ENCODE measurements at places on chromosomes 1 and 21.

DNA sequence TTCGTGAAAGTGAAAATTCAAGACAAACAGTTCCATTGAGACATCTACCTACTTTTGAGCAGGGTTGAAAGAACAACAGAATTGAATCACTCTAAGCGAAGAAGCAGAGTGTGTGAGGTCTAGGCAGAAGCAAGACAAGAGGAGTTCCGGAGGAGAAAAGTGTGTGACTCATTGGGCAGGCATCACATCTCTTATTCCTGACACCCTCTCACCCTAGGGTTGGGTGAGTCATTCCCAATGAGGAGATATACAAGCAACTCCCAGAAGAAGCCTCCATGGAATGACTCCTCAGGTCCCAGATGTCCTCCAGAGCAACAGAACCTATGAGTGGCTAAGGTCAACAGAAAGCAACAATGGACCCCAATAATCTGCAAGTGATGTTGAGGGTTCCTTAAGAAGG lies 138.1 kb downstream of the TPR start:
- no peak for DNase-seq

DNA sequence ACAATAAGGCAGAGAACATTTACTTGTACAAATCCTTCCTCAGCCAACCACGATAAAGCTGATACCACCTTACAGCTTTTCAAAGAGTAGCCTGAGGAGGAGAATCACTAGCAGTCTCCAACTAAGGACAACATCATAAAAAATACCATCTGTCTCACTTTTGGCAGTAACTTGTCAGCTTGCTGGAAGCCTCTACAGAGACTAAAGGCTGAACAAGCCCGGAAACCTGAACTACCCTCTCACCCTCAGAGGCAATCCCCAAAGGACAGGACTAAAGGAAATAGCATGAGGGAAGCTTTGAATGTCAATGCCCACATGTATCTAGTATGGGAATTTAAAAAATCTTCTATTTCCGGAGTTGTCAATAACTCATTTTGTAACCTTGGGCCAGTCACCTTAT lies 10.6 kb downstream of the SRSF4 start:
- no peak for DNase-seq

DNA sequence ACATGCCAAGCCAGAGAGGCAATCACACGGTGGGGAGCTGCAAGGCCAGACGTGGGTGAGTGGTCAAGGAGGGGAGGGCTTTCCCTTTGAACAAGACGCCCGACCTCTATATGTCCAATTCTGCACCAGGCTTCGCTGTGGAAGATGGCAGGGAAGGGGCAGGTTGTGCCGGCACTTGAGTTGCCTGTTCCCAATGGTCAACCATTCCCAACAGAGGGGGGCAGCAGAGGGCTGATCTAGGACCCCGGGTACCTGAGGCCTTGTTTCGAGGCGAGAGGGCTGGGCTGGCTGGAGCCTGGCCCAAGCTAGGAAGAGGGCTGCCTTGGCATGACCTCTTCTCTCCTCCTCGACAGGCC lies 64.9 kb downstream of the TMEM53 start:
- peak; percentile 68 for DNase-seq

- no peak for DNase-seq
These were observed 93.4 kb downstream of the ST3GAL3 start for GRCh38 chr1:43800771-43801170.

GRCh38 chr1:29974316-29974724 lies 738.0 kb downstream of the PTPRU start:
- DNase-seq = no peak

DNA sequence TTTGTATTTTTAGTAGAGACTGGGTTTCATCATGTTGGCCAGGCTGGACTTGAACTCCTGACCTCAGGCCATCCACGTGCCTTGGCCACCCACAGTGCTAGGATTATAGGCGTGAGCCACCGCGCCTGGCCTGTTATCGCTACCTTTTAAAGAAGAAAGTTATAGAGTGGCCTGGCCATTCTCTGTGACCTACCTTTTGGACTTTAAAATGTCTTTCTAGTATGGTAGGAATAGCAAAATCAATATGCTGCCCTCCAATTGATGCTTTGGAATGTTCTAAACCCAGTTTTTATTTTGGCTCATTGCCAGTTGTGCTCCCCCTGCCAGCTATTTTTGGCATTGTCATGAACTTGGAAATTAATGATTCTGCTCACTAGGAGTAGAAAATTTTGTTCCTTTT lies 19.9 kb downstream of the HIPK1 start:
- DNase-seq = no peak

DNA sequence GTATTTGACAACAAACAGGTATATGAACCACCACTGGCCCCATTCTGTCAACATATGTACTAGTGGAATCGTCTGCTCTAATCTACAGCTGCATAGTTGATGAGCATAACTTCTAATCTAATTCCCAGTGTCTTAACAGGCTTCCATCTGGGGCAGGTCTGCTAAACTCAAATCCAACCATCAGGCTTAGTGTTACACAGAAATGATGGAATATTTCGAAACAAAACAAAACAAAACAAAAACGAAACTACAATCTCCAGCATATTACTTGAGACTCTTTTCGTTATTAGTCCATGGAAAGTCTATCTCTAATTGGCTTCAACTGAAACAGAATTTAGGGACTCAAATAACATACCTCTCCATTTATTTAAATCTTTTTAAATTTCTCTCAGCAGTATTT lies 37.6 kb downstream of the DIPK1A start:
- DNase-seq = no peak

GRCh38 chr1:246705368-246705767 lies 18.8 kb upstream of the SCCPDH start:
- no peak for DNase-seq

DNA sequence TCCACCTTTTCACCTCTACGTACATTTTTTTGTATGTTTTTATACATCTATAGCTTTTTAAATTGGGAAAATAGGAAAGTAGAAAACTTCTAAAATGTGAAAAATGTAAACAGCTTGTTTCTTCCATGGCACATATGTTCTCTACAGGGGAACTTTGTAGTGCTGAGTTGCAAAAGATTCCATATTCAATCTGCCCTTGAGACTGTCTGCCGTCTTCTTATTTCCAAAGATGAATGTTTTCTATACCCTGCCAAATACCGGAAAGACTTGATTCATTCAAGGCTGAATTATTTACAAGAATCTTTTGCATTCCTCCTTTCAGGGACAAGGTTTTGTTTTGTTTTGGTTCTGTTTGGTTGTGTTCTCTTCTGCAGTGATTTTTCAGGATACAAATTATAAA lies 1334.5 kb upstream of the ADGRL4 start:
- no peak for DNase-seq

DNA sequence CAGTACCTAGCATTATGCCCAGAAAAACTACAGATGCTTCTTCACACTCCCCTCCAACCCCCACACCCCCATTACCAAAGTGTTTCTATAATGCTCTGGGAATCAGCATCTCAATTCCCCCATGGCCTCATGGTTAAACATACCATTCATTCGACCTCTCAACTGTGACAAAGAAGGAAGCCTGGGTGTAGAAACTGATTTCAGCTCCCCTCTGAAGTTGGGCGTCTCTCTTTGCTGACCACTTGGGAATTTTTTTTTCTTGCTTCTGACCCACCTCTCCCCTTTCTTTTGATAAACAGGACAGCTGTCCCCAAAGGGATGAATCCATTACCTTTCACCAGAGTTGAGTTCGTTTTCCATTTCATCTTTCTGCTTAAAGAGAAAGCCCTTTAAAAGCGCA lies 116.4 kb upstream of the HOOK1 start:
- no peak for DNase-seq

- DNase-seq = no peak
These were observed 15.1 kb downstream of the NFYC start for GRCh38 chr1:40706626-40707025.

GRCh38 chr1:39328095-39328494 lies 123.6 kb downstream of the MACF1 start:
- no peak for DNase-seq

DNA sequence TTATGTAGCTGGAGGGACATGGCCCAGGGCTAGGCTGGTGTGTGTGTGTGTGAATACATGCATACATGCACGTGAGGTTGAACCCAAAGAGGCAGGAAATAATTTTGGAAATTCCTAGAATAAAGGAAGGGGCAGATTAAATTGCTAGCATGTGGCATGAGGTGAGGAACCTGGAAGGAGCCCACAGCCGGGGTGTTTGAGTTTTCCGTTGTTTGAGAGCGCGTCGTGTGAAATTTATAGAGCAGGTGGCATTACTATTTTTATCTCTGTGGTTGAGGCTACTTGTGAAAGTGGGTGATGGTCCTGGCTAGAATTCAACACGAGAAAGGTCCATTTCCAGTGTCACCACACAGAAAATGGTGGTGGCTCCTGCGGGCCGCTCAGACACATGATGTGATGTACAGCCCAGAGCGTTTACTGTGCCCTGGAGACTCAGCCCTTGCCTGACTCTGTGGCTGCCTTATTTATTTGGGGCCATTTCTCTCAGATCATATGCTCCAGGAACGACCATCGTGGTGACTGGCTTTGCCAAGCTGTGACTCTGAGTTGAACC lies 48.0 kb downstream of the BACE2 start:
- no peak for DNase-seq

DNA sequence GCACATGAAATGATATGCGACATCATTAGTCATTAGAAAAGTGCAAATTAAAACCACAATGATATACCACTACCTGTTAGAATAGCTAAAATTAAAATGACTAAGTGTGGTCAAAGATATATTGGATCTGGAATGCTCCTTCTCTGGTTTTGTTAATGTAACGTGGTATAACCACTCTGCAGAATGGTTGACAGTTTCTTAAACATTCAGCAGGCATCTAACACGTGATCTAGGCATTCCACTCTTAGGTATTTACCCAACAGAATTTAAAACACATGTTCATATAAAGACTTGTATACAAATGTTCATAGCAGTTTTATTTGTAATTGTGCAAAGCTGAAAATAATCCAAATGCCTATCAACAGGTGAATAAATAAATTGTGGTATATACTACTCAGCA lies 165.0 kb upstream of the PLXNA2 start:
- no peak for DNase-seq

GRCh38 chr1:240501115-240501514 lies 110.8 kb downstream of the GREM2 start:
- no peak for DNase-seq

DNA sequence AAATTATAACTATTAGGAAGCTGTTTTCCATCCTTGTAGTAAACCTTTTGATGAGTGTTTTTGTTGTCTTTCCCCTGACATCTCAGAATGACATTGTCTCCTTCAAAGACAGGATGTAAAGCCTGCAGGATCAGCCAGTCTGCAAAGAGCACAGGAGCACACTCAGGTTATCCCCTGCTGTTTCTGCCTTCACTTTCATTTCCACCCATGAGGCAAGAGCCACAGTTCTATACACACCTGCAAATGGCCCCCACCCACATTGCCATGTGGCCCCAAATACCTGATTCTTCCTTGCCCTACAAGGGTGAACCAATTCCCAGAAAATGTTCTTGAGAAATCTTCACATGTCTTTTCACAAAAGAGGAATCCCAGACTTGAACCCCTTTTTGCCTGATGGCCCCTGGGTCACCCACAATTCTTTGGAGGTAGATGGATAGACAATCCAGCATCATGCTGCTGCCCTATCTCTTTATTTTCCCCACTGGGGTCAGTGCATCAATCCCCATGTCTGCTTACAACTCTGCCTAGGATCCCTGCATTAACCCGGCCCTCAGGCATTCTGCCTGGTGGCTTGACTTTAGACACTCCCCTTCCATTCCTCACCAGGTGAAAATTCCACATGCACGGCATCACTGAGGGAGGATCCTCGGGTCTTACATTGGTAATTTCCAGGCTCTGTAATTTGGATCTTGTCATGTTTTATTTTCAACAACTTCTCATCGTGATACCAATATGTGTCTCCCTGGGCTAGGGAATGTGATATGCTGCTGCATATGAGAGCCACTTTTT lies 2.6 kb downstream of the FCRL3 start:
- DNase-seq = no peak

GRCh38 chr1:223345720-223346119 lies 18.3 kb downstream of the SUSD4 start:
- DNase-seq = no peak

- no peak for DNase-seq
These were observed 3.0 kb downstream of the TTC24 start for GRCh38 chr1:156582388-156583017.

- no peak for DNase-seq
These were observed 1021.5 kb upstream of the ADGRL2 start for GRCh38 chr1:80779275-80779674.

GRCh38 chr1:51714374-51715019 lies 97.6 kb downstream of the OSBPL9 start:
- DNase-seq = no peak

GRCh38 chr1:235102993-235103411 lies 25.6 kb downstream of the TOMM20 start:
- DNase-seq = no peak

DNA sequence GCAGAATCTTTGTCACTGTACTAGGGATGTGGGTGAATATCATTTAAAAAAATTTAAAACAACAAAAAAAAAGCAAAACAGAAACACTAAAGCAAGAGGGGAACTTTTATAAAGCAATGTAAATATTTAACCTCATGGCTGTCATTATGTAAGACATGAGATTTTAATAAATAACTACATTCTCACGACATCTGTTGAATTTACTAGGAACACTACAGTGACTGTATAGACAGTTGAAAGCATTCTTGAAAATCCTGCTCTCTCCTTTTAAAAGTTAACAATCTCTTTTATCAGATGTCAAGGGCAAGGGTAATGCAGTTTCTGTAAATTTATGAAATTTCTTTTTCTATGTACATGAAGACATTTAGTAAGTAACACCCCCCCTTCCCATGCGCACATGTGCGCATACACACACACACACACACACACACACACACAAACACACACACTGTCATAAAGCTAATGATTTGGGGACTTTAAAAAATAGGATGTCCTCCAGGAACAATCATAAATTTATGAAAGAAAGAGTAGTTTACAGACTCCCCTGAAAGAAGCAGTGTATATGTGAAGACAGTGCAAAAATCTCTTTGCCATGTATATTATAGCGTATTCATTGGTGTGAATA lies 51.7 kb downstream of the PROX1 start:
- no peak for DNase-seq

DNA sequence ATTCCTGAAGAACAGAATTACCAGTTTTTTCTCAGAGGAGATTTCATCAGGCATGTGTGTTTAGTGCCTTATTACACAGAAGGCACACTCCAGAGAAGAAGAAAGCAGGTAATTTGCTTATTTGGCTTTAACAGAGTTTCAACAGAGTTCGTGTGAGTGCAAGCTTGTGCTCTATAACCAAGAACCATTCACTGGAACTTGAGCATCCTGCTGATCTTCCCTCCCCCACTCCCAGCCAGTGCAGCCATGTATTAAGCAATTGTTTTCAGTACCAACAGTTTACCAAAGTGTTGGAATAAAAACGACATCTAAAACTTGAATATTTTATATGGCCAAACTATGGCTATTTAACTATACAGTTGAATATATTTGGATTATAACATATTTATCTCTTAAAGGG lies 4.3 kb downstream of the MGST3 start:
- DNase-seq = no peak

- DNase-seq = no peak
These were observed 1.8 kb upstream of the UMODL1 start for GRCh38 chr21:42069327-42069726.

GRCh38 chr21:32604464-32604863 lies 7.7 kb downstream of the CFAP298 start:
- no peak for DNase-seq

GRCh38 chr1:111461765-111462164 lies 12.0 kb upstream of the C1orf162 start:
- DNase-seq = no peak

GRCh38 chr1:31764312-31765040 lies at the start of gene ADGRB2:
TSS of gene ADGRB2 (minus strand) at chr1:31764340. CDS start at chr1:31757221, 7,119 bp downstream.
- DNase-seq = no peak

- no peak for DNase-seq
These were observed 166.7 kb upstream of the PDE4B start for GRCh38 chr1:65626003-65626402.

GRCh38 chr1:12654004-12654567 lies 10.2 kb downstream of the AADACL4 start:
- no peak for DNase-seq
